ENCODE measurements at places on chromosomes 5 and 9.

DNA sequence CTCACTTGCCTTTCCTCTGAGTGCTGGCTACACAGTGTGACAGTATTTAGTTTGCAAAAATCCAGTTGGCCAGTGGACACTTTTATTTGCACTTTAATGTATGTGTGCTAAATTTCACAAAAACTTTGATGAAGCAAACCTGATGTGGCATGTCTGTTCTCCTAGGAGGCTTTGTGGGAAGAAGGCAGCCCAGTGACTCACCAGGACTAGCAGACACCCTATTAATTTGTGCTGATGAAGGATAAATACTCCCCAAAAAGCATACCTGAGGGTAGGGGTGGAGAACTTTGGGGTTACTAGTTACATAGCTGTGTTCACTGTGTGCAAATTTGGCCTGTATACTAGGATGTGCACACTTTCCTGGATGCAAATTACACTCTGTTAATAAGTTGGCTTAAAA lies 39.3 kb upstream of the IPPK start:
- H3K4me3 ChIP-seq, result no peak overlapping the region
- no peak for DNase-seq
- H3K4me1 ChIP-seq, result peaks cover 19% of the 10 kb centered on the region
- H3K36me3 ChIP-seq, result peaks cover 8% of the 10 kb centered on the region

DNA sequence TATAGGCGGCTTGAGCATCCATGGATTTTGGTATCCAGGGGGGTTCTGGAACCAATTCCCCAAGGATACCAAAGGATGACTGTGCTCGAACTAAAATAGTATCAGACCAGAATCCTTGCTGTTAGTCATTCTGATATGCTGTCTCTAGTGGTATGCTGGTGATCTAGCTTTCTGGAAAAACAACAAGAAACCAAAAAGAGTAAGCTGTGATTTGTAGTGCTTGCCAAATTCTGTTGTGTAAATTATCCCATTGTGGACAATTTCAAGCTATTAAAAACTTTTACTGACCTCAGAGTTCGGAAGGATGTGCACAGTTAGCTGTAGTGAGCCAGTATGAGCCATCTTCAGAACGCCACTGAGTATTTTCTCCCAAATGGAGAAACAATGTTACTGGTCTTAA lies 99.0 kb upstream of the FBN2 start:
- no peaks in the 10 kb centered on the region for H3K27me3 ChIP-seq
- H3K4me1 ChIP-seq, result no peaks in the 10 kb centered on the region
- DNase-seq, result no peak
- H3K4me3 ChIP-seq, result no peak overlapping the region
- H3K27ac ChIP-seq, result no peak overlapping the region
- no peaks in the 10 kb centered on the region for H3K36me3 ChIP-seq

GRCh38 chr9:5610491-5610890 lies 18.4 kb upstream of the RIC1 start:
- DNase-seq, result no peak
- H3K4me3 ChIP-seq, result no peak overlapping the region
- no peaks in the 10 kb centered on the region for H3K27me3 ChIP-seq

- H3K27me3 ChIP-seq, result no peaks in the 10 kb centered on the region
- no peak overlapping the region for H3K27ac ChIP-seq
- no peak for DNase-seq
- no peak overlapping the region for H3K4me3 ChIP-seq
- no peaks in the 10 kb centered on the region for H3K36me3 ChIP-seq
- H3K4me1 ChIP-seq, result peaks cover 9% of the 10 kb centered on the region
These were observed 28.9 kb downstream of the PLAC8L1 start for GRCh38 chr5:146076455-146076854.
